Posterior vena cava (tissue), 2 donors: ENCODE measurements at places on chromosomes 7 and 10. TPM values are rescaled to one million over a fixed set of nuclear protein-coding genes. Genes with fewer than 3 reads are reported as not detected.

DNA sequence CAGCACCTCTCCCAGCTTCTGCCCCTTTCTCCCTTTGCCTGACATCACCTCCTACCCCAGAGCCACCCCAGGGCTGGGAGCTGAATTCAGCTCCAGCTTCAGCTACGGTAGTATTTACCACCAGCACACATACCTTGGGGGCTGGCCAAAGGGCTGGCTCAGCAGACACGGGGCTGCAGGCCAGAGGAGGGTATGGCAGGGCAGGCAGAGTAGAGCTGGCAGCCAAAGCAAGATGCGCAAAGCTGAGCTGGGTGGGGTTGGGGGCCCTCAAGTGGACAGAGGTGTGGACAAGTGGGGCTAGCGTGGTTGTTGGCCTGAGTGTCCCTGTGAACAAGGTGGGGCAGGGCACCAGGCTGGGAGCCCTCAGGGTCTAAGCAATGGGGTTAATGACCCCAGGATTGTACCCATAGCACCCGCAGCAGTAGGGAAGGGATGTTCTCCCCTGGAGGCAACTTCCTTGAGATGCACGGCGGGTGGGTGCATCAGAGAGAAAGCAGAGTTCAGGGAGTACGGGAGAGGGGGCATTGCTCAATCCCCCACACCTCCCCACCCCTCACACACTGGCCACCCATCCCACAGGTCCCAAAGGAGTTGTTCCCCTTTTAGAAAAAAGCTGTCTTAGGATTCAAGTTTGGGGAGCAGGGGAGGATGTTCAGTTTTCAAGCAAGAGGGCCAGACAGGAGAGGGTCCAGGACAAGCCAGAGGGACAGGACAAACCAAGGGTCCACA is 8.0 kb downstream of the VSIR start:
- DNase-seq = no peak

- no peak for DNase-seq
Observed at GRCh38 chr7:133733401-133733800, 393.7 kb upstream of the LRGUK start.

Gene CNNM2
- 7.3 TPM for total RNA-seq

DNA sequence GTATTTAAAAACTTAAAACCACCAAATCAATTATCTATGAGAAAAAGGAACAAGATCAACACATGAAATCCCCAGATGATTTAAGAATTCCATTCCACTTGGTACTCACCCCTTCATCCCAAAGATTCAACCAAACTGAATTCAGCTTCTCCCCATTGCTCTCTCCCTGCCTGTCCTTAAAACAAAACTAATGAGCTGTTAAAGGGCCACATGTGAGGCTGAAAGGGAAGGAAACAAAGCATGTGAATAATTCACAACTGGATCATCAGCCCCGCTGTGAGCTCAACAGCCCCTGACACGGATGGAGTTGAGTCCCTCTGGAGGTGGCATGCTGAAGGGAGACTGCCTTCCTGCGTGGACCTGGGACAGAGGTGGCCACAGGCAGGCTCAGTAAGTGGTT is 32.9 kb downstream of the VOPP1 start:
- DNase-seq = no peak
